ENCODE measurements at places on chromosomes 4 and X.

DNA sequence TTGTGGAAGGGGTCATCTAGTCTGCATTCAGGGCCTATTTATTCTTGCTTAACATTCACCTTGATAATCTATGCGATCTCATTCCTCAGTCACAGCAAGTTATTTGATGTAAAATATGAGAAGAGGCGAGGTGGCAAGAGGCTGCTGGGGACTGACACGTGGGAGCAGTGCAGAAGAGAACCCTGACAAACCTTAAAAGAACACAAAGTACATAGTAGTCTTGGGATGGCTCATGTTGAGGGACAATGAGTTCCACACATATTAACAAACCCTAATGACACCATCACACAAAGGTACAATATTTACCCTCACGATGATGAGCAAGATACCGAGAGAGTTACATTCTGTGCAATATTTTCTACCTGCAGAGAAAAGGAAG lies 57.5 kb downstream of the MAML3 start:
- DNase-seq, result no peak

- no peak for DNase-seq
These were observed 318.7 kb upstream of the TECRL start for GRCh38 chr4:64727960-64728359.

DNA sequence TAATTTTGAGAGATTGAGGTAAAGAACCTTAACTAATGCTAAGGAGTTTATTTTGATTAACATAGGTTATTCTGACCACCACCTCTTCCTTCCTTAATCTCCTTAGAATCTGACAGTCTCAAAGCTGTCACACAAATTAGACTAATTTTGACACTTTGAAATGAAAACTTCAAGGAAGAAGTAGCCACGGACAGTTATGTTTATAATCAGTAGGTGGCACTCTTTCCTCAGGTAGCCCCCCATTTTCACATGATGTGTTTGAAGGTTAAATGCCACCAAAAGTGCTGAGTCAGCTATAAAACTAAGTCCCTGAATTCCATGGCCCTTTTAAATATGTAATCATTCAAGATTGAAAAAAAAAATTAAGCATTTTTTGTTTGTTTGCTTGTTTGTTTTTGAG lies 22.4 kb downstream of the TMEM33 start:
- DNase-seq, result peak; percentile 59

DNA sequence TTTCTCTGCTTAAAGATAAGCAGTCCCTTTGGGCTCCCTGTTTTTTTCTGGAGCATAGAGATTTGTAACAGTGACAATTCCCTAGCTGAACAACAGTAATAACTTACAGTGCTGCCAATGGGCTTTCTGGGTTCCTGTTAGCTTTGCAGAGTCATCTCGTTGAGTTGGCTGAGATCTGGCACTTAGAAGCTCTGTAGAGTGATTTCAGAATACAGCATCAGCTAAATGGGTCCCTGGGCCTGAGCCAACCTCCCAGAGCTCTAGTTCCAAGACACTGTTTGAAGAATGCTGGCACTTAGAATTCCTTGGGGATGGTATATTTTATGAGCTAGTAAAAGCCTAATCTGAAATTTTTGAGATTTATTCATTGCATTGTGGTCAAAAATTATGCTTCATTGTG lies 43.5 kb upstream of the SERTM2 start:
- DNase-seq, result no peak

DNA sequence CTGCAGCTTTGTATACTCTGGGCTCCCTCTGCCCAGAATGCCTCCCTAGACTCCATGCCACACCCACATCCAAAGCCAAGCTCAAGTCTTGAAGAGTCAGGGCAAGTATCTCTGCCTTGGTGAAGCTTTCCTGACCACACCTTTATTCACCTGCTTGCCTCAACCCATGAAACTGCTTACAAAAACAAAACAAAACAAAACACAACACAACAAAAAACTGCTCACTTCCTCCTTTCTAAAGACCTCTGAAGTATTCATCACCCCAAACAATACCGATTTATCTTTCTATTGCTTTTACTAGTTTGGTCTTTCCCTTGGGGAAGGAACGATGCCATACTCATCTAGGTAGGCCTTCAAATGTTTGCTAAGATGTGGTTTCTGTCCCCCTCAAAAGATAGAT lies 45.0 kb downstream of the TMEM165 start:
- DNase-seq, result no peak

- DNase-seq, result no peak
These were observed 36.0 kb downstream of the LHFPL1 start for GRCh38 chrX:112643721-112644120.

DNA sequence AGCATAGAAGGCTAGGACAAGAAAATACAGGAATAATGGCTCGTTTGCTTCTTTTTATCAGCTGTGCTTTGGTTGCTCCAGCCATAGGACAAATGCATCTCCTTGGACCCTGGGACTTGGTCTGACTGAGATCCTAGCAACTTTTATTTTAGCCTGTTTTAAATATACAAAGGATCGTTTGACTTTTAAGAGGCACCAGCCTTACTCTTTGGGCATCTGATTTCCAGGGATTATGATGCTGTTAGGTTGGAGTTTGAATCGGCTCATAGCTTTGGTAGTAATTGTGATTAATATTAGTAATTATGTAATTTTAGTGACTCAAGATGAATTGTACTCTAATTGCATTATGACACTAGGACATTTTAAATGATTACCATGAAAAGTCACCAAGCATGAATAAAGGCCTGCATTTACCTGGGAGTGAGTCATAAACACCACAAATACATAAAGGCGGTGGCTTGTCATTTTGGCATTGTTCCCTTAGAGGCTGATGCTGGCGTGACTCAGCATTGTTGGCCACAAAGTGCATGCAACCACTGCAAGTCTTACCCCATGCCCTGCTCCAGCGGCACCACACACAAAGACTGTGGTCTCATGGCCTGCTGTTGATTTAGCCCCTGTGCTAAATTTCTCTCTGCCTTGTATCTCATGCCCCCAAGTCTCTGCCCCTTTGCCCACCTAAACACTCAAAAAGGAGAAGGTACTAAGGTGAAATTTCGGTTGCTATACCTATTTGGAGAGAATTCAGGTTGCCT lies 12.4 kb downstream of the GPAT3 start:
- peak; percentile 98 for DNase-seq

DNA sequence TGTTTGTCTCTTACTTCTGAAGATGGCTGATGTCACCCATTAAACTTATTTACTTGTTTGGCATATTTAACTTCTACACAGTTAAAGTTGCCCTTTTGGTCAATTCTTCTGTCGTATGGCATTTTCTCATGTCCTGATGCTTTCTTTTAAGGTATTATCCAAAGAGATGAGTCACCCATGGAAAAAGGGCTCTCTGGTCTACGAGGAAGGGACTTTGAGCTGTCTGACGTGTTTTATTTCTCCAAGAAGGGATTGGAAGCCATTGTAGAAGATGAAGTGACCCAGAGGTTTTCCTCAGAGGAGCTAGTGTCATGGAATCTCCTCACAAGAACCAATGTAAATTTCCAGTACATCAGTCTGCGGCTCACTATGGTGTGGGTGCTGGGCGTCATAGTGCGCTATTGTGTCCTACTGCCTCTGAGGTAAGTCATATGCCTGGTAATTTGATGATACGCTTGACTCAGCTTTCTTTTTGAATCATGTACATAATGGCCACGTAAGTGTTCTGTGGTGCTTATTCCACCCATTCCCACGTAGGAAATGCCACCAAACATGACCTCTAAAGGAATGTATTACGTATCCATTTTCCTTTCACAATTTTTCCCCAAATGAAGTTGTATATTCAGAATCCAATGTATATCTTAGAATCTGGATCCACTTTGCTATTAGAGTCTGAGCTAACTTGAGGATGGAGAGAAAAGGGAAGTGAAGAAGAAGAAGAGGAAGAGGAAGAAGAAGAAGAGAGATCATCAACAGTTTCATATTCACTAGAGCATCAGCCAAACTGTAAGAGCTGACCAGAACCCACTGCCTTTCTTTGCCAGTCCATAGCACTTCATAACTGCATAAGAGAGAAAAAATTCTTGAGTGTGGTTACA lies 45.7 kb downstream of the GPAT3 start:
- DNase-seq, result no peak

DNA sequence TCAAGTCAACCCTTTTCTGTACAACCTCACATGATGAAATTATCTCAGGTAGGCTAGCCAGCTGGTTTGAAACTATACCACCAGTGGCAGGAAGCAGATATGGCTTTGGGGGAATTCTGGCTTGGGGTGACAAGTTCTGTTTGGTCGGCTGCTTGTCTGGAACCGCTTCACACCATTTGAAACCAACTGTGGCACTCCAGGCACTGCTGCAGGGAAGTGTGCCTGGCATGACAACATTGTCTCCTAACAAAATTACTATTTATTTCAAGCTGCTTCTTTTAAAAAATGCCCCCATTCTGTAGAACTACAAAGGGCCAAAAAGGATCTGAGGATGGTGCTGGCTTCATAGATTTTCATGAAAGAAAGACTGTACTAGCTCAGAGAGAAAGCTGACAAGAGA lies 37.1 kb upstream of the GPM6B start:
- no peak for DNase-seq

DNA sequence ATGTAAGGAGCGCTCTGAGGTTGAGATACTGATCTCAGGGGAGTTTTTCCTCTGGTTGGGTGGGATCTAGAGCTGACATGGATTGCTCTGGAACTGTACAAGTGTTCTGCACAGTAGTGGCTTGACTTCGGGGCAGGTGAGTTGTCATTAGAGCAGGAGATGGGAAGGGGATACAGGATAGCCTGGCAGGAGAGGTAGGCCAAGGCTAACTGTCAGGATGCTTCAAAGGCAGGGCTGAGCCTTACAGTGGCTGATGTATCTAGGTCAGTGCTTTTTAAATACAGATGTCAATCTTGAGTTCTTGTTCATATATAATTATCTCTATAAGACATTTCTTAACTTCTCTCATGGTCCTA lies 43.5 kb upstream of the RELL1 start:
- no peak for DNase-seq
